ENCODE measurements at places on chromosomes 5 and 9. TPM values are rescaled to one million over a fixed set of nuclear protein-coding genes. Genes with fewer than 3 reads are reported as not detected.

Gene PROB1
- 0.65 TPM for total RNA-seq

Gene ADAMTS12
- total RNA-seq, result 0.46 TPM

Gene GLDC
- total RNA-seq, result 6.4 TPM

Gene UBAP1
- 23.7 TPM for total RNA-seq
